GM13977 (cell line): ENCODE measurements at places on chromosomes 2 and 18.

- no peak for DNase-seq
Observed at GRCh38 chr2:178910005-178910404, 102.8 kb upstream of the TTN start.

DNA sequence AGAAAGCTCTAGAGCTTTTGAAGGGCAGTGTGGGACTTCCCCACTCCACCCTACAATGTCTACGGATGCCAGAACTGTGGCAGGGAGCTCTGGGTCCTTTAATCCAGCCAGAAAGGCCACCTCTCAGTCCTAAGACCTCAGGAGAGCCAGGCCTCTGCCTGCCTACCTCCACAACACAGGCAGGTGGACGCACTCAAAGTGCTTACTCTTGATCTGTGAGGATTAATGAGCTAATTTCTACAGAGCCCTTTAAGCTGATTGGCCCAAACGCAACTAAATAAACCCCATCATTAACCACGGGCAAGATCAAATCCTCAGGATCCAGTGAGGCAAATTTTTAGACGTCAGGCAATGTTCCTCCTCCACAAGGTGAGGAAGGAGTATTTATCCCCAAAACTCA, 8.1 kb downstream of the STK39 start:
- DNase-seq: no peak

GRCh38 chr2:123438251-123438650, 586.8 kb upstream of the CNTNAP5 start:
- no peak for DNase-seq

DNA sequence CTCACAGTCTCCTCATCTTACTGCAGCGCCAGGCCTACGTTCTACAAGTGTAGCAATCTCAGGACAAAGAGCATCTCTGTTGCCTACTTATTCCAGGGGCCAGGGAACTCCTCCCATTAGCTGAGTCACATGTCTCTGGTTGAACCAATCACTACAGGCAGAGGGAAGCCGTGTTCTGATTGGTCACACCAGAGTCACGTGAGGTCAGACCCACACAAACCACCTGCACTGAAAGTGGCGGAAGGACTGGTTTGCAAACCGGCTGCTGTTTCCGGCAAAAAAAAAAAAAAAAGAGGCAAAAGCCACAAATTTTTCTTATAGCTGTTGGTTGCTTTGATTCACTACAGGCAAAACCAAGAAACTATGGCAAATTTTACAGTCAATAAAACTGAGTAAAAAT, 21.9 kb upstream of the USP14 start:
- DNase-seq: no peak

DNA sequence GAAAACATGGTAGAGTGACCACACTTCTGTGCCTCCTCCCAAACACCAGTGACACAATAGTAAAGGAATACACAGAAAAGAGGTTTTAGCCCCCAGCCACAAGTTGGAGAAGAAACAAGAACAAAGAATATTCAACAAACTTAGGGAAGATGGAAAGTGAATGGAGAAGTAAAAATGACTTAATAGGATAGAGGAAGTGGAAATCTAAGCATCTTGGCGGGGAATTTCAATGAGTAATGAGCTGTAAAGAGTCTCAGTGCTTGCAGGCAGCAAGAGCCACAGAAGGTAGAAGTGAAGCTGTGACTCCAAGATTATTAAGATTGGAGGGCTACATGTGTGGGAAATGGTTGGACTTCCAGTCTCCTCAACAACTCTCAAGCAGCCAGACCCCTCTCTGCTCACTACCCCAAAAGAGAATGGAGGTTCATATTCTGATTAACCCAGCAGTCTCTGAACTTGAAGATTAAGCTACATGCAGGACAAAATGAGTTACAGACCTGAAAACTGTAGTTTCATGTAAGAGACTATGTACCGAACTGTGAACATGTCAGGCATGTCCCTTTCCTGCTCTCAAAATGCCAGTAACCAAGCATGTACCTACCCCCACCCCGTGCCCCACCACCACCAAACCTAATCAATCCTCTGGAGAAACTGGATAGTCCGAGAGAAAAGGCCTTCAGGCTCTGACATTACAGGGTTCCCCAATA, 16.9 kb upstream of the HNRNPLL start:
- DNase-seq: no peak

DNA sequence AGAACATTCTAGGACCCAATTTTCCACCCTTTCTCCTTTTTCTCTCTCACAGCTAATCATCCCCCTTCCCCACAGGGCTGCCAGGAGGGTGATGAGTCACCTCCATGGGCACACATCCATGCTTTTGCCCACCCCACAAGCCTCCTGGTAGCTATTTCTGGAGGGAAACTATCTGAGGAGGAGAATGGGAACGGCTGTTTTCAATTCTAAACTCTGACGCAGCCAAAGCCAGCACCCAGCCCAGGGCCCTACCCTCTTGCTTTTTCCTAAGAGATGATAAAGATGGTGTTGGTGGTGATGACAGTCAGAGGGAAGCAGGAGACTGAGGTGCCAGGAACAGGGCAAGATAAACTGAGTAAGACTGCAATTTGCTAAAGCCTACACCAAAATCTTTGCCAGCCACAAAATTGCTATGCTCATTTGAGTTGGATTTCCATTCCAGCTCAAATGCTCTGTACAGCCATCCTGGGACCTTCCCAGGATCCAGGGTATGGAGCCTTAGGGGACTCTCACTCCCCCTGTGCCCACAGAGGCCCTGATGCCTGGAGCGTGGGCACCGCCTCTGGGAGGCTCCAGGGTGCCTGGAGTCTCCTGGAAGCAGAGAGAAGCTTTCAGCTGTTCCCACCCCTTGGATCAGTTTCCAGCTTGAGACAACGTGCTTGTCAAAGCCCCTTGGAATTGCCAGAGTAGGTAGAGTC, 62.0 kb upstream of the FZD7 start:
- no peak for DNase-seq

DNA sequence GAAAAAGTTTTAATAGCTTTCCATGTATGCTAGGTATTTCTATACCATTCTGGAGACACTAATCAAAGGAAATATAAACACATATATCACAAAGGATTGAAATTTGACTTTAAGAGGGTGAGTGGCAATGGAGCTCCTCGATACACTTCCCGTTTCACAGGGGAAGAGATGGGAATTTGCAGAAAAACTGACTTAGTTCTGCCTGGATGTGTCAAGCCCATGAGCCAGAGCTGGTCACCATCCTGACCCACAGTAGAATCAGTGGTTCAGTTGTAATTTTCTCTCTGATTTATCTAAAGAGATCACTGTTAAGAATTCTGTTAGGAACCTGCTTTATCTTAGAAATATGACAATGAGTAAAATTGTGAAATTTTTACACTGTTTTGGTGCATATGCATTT, 34.2 kb downstream of the PLCL1 start:
- DNase-seq: no peak

GRCh38 chr18:48583573-48583972, 44.7 kb downstream of the CTIF start:
- DNase-seq: no peak

DNA sequence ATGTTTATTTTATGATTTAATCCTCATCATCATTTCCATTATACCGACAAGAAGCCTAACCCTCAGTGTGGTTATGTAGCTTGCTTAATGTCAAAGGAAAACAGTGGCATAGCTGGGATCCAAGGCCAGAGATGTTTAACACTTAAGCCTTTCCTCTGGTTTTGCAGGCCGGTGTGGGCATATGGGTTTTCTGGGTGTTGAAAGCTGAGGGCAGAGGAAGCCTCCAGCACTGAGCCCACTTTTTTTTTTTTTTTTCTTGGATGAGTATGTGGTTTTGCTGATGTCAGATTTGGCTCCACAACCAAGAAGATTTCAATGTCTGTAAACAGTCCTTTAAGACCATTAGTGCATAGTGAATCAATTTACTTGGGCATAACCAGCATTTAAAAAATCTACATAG, 41.3 kb downstream of the LHCGR start:
- DNase-seq: no peak

GRCh38 chr18:58315739-58316215, 271.8 kb downstream of the NEDD4L start:
- DNase-seq: no peak

- no peak for DNase-seq
Observed at GRCh38 chr2:182713601-182714000, 2.5 kb upstream of the DNAJC10 start.

DNA sequence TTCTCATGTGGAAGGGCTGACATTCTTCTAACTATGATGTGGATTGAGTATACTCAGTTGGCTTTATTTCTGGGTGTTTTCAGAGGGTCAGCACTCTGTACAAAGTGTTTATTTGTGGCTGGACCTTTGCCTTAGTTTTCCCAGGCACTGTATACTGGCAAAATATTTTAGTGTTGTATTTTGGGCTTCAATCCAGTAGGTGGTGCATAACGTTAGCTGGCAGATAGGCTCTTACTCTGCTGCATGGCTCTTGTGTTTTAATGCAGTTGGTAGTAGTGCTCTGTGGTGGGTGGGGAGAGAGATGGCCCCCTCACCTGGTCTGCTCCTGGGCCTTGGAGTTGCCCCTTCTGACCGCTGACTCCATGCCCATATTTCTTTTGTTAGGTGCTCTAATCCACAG, 75.6 kb upstream of the REG3A start:
- no peak for DNase-seq
